ENCODE measurements at places on chromosomes 6 and 20.

GRCh38 chr6:125013938-125014660 is 51.9 kb downstream of the RNF217 start:
- peak; percentile 42 for DNase-seq

- DNase-seq, result no peak
Measured at GRCh38 chr20:20555838-20556237, 156.6 kb downstream of the RALGAPA2 start.

DNA sequence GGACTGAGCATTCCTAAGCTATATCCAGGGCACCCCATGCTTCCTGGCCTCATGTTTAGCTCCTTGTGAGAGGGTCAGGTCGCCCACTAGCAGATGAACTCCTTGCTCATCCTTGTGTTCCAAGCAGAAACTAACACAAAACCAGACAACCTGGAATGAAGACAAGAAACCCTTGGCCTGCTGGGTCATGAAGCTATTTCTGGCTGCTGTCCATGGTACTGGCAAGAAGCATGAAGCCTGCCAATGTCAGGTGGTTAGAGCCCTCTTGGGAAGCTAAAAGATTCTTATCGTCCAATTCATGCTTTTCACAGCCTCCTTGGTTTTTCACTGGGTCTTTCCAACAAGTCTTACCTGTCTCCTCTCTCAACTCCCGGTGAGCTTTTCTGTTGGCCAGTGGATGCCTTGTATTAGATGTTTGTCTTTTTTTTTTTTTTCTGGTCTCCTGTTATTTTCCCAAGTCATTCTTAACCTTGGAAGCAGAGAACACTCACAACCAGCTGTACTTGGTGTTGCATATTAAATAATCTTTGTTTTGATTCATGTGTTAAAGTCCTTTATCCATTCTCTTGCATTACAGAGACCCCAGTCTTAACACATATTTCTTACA is 180.3 kb downstream of the ANKRD60 start:
- no peak for DNase-seq

- no peak for DNase-seq
Measured at GRCh38 chr20:1667502-1668085, 10.0 kb upstream of the SIRPG start.

- DNase-seq, result no peak
Measured at GRCh38 chr6:22101163-22101562, 195.7 kb downstream of the PRL start.

DNA sequence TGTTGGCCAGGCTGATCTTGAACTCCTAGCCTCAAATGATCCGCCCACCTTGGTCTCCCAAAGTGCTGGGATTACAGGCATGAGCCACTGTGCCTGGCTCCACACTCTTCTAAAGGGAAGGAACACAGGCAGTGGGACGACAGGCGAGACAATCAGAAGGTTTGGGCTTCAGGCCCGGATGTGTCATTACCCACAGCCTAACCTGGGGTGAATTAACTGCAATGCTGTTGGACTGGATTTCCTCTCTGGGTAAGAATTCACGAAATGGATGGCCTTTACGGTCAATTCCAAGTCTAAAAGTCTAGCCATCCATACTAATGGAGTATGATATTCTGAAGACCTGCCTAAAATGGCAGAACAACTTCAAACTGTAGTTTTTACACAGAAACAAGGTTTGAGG is 83.7 kb upstream of the CCDC28A start:
- no peak for DNase-seq

DNA sequence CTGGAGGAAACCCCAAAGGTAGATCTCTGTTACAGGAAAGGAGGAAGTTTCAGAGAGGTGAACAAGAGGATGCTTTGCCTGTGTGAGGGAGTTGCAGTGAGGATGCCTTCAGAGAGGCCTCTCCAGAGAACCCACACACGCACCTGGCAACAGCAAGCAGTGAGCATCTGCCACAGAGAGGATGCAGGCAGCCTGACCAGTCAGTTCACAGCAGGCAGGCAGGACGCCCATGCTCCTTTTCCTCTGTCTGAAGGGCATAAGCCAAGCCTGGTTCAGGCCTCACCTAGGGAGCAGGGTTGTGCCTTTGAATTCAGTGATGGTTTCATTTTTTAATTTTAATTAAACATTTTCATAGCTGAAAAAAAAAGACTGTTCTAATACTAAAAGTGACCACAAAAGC is 346.0 kb upstream of the MARCKS start:
- DNase-seq, result no peak

DNA sequence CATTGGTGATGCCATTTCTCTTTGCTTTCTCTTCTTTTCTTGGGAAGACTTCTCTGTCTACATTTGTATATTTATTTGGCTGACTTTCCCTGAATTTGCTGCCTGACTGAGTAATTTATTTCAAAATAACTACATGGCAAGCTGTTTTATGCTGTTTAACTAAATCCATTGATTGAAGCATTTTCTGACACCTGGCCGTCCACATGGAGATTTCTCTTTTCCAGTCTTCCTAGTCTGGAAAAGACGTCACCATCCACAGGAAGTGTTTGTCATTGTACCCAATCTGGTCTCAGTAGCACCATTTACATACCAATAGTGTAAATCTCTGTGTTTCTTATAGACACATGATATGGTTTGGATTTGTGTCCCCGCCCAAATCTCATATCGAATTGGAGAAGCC is 9.2 kb upstream of the MAS1L start:
- no peak for DNase-seq

GRCh38 chr20:60102665-60103210 is 144.5 kb downstream of the CDH26 start:
- DNase-seq, result no peak

GRCh38 chr6:161079566-161080262 is 88.1 kb downstream of the MAP3K4 start:
- DNase-seq, result no peak

- no peak for DNase-seq
Measured at GRCh38 chr20:24987873-24988835, 4.4 kb downstream of the APMAP start.

GRCh38 chr6:158860279-158860865 is 41.2 kb upstream of the EZR start:
- DNase-seq, result no peak

DNA sequence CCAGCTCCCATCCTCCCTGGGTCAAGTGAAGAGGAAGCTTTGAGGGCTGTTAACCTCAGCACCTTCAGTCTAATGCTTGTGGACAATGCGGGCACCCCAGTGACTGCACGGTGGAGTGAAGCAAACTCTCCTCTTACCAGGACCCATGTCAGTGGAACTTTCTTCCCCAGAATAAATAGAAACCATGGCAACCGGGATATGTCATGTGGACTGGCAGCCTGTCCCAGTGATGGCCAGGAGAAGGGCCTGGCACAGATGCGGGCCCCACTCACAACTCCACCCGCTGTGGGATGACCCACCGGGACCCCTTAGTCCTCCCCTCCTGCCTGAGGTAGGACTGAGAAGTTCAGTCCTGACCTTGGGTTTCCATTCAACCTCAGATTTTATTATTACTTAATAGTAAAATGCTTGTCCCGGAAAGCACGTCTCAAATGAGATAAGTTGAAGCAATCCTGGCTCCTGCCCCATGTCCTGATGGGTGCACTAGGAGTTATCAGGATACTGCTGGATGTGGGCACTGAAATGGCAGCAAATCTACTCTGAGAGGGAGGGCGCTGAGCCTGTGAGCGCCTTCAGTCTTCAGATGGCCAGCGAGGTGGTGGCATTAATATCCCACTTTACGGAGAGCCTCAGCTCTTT is 23.5 kb downstream of the TOX2 start:
- DNase-seq, result no peak

DNA sequence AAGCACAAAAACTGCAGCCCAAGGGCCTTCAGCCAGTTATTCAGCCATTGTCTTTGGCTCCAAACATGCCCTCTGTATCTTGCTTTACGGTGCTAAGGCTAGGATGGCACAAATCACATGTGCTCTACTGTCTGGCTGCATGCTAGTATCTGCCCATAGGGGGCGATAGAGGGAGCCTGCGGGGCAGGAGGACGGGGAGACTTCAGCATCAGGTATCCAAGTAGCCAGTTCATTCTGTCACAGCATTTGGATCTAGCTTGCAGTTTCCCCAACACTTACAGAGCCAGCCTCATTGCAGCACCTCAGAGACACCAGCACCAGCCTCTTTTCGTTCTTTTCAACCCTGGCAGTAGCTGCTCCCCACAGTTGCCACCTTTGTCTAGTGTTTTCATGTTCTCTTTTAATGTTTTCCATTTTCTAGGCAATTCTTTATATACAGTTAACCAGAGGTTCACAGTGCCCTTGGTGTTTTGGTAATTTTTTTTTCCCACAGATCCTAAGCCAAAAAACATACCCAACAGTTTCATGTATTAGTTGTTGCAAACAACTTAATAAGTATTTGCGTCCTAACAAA is 705.9 kb downstream of the PTPRT start:
- no peak for DNase-seq

- DNase-seq, result no peak
Measured at GRCh38 chr6:44806656-44807055, 419.1 kb downstream of the CDC5L start.

DNA sequence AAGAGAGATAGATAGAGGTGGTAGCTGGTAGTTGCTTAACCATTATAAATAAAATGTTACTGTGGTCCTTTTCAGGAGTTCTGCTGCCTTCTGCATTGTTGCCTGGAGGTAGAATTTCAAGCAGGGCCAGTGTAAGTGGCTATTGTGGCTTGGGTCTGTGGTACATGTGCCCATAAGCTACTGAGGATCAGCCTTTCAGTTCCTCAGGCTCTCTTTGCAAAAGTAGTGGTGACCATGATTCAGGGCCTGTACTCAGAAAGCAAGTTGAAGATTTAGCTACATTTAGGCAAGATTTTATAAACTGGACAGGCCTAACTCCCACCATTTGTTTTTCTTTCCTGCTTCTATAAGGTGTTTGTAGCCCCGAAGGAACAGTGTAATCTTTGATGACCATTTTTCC is 199.0 kb downstream of the PDE7B start:
- DNase-seq, result no peak

GRCh38 chr20:52031206-52031562 is 160.4 kb downstream of the ZFP64 start:
- no peak for DNase-seq

DNA sequence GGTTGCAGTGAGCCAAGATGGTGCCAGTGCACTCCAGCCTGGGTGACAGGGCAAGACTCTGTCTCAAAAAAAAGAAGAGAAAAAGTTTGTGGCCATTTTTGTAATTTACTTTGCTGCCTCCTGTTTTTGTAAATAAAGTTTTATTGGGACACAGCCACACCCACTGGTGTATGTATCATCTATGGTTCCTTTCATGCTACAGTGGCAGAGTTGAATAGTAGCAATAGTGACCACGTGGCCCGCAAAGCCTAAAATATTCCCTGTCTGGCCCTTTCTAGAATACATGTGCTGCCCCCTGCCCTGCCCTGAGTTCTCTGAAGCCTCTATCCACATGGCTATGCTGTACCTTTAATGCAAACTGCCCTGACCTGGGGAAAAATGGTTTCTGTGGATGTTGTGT is 75.3 kb upstream of the ZNF133 start:
- DNase-seq, result no peak

- DNase-seq, result no peak
Measured at GRCh38 chr20:54362283-54362682, 113.1 kb upstream of the DOK5 start.

GRCh38 chr6:19470333-19470732 is 366.8 kb upstream of the ID4 start:
- no peak for DNase-seq

- no peak for DNase-seq
Measured at GRCh38 chr6:107991061-107991460, 33.1 kb upstream of the SEC63 start.

DNA sequence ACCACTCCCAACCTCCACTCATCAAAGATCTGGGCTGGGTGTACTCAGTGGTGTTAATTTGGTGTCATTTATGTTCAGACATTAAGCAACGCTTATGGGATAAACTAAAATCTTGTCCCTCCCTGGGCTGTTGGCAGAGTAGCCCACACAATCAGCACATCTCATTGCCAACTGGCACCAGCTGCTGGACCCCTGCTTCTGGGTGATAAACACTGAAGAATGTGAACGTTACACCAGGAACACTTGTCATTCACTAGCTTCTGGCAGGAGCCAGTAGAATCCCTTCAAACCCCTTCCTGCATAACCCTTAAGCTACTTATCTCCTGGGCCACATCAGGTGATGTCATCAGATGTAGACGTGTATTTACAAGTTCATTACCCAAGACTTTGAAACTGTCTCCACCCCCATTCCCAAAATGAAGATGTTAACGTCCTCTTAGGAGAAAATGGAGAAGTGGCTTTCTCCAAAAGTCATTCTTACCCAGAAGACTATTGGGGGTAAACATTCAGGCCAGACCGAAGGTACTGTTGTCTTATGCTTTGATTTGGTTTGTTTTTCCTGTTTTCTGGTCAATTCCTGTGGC is 107.8 kb upstream of the CD93 start:
- DNase-seq, result no peak

DNA sequence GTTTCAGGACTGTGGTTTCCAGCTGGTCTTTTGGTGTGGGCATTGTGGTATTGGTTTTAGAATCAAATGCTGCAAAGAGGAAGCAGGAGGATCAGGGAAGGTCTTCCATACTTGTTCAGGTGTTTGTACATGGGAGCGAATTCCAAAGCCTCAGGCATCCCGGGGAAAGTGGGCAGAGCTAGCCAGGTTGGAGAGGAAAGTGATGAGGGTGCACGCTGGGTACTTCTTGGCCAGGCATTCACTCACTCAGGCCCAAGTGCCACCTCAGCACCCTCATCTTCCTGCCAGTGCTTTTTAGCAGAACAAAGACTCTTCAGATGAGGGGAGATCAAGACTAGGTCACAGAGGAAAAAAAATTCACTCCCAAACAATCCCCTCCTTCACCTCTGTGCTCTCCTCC is 241.1 kb upstream of the TBX18 start:
- DNase-seq, result no peak
